ENCODE measurements at places on chromosomes 5 and 9.

- no peak for DNase-seq
Observed at GRCh38 chr5:122785294-122785693, 10.4 kb downstream of the SNX2 start.

- no peak for DNase-seq
Observed at GRCh38 chr5:61953913-61954312, 352.1 kb upstream of the KIF2A start.

DNA sequence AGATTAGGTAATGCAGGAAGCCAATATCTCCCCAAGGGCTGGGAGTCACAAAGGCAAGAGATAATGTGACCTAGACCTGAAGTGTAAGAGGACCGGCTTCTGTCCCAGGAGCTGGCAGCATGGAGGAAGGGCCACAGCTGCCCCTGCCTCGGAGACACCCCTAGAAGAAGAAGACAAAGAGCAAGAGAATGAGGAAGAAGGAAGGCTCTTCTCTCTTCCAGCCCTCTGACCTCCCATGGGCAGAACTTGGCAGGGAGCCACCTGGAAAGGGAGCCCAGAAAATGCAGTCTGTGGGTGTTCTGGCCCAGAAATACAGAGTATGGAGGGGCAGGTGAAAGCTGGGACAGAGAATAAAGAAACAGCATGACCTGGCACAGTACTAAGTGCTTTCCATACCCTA lies 151.0 kb downstream of the C5orf15 start:
- DNase-seq = no peak

- DNase-seq = no peak
Observed at GRCh38 chr5:94407023-94407422, 211.4 kb downstream of the KIAA0825 start.

- DNase-seq = no peak
Observed at GRCh38 chr9:136399176-136400037, 563 bp downstream of the SNAPC4 start.

GRCh38 chr9:86082870-86083269 lies 16.5 kb downstream of the GOLM1 start:
- no peak for DNase-seq

GRCh38 chr5:99349787-99350186 lies 421.0 kb upstream of the CHD1 start:
- DNase-seq = no peak

- no peak for DNase-seq
Observed at GRCh38 chr5:176573564-176574296, 24.6 kb downstream of the CDHR2 start.

- DNase-seq = no peak
Observed at GRCh38 chr9:105735366-105735765, 41.0 kb downstream of the TMEM38B start.

Data from cortex of kidney (tissue), 1 donor.